GM18507 (cell line): ENCODE measurements at places on chromosomes 3 and 15.

- DNase-seq: no peak
Observed at GRCh38 chr3:177835008-177835407, 637.7 kb upstream of the TBL1XR1 start.

GRCh38 chr3:89180334-89180733 is 72.9 kb downstream of the EPHA3 start:
- DNase-seq: no peak

DNA sequence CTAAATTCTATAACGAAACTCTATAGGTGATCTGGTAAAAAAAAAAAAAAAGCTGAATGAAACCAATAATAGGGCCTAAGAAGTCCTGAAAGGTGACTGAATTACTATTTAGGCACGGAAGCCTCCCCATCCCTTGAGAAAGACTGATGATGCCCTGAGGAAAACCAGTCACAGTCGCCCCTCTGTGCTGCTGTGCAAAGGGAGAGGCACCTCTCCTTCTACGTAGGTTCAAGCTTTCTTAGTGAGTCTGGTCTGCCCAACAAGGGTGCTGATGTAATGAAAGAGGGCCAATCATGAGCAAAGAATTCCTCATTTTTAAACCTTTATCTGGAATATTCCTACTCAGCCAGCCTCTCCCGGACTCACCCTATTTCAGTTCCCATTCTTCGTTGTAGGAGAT is 11.9 kb downstream of the NPHP3 start:
- DNase-seq: no peak

DNA sequence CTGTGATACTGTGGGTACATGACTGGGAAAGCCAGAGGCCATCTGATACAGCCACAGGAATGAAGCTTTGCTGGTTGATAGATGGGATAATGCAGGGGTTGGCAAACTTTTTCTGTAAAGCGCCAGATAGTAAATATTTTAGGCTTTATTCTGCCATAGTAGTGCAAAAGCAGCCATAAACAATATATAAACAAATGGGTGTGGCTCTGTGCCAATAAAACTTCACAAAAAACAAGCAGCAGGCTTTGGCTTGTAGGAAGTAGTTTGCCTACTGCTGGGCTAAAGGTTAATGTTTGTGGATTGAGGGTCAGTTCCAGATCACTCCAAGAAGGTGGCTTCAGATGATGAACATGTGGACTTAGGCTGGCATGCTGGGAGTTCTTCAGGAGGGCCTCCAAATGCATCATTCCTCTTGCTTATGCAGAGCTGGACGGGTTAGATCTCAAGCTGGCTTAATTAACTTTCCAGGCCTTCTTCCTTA is 305.7 kb downstream of the RPLP1 start:
- DNase-seq: no peak

DNA sequence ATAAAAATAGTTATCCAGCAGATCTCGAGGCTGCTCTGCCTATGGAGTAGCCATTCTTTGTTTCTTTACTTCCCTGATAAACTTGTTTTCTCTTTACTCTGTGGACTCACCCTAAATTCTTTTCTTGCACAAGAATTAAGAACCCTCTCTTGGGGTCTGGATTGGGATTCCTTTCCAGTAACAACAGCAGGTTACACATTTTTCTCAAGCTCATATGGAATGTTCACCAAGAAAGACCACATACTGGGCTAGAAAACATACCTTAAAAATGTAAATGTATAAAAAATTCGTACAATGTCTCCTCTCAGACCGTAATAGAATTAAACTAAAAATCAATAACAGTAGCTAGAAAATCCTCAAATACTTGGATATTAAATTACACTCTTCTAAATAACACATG is 299.2 kb downstream of the CNTN3 start:
- no peak for DNase-seq

DNA sequence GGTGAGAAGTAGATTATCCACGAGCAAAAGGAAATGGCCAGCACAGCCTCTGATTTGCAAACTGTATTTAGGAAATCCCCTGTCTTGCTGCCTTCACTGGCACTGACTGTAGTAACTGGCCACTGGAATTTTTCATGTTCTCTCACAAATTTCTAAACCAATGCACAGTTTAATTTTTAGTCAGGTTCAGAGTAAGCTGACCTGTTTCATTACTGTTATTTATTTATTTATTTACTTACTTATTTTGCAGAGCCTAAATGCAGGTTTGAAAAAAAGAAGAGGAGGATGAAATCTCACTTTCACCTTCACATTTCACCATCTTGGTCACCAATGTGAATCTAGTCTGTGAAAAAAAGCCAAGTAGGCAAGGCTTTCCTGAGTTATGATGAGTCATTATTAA is 291.0 kb downstream of the PLOD2 start:
- DNase-seq: no peak

- DNase-seq: no peak
Observed at GRCh38 chr15:68449389-68449788, 17.4 kb upstream of the ITGA11 start.

DNA sequence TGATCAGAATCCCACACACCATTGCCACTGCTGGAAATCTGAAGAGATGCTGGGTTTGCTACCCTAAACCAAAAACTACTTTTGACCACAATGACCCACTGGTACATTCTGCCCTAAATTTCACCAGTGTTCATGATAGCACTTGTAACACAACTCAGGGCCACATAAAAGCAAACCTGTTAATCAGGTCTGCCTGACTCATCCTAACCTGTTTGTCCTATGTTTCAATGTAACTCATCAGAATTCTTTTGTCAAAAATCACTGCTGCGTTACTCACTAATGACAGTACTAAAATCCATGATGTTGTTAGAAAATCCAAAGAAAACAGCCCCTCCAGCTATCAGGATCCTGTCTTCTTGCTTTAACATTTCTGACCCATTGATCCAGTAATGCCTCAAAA is 55.6 kb upstream of the XCR1 start:
- DNase-seq: no peak

DNA sequence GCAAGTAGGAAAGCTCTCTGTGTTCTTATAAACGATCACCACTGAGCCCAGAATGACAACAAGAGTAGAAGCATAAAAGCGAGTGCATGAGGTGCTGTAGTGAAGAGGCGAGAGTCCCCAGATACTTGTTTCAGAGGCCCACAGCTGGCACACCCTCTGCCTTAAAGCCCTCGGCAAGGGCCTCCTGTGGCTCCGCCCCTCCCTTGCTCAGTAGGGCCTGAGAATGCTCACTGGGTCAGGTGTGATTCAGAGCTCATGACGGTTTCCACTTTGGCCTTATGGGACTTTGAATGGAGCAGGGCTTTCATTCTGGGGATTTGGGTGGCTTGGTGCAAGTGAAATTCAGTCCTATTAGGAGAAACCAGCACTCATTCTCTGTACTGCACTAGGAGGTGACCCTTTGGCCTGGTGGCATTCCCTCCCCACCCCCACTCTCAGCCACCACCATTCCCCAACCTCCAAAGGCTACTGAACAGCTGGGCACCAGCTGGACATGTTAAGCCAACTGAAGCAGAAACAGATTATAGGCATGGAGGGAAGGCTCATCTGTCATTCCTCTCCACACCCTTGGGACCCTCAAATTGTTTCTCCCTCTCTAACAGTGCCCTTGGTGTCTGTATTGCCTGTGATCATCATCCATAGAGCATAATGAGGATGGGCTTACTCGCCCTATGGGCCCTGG is 109.6 kb upstream of the CTDSPL start:
- no peak for DNase-seq

DNA sequence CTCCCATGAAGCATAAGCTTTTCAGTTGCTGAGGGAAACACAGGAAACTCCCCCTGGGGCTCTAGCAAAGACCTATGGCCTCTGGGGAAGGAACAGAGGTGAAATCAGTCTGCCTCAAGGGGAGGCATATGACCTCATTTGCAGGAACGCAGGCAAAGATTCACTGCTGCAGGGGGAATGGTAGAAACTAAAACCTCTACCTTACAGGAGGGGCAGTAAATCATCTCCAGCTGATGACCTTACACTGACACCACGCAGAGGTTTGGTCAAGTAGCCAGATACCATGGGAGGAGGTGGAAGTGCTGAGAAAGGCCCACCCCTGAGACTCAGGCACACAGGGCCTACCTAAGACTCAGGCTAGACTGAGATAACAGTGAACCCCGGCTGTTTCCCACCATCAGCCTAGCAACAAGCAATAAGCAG is 81.1 kb downstream of the RAD18 start:
- DNase-seq: no peak

- no peak for DNase-seq
Observed at GRCh38 chr3:170815340-170815739, 54.7 kb downstream of the RPL22L1 start.

DNA sequence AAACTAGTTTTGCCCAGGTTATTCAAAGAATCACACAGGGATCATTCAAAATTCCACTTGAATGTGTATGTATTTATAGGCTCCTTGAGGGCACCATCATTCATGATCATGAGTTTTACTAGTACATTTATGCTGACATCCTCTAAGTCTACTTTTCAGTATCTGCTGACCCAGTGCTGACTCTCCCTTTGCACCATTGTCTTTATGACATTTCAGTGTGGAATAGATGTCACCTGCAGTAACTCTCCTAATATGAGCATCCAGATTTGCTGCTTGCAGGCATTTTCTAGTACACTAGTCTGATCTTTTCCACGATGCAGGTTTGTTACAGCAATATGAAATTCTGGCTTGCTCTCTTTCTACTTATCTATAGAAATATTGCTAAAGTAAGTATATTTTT is 1603.5 kb downstream of the SI start:
- DNase-seq: no peak

DNA sequence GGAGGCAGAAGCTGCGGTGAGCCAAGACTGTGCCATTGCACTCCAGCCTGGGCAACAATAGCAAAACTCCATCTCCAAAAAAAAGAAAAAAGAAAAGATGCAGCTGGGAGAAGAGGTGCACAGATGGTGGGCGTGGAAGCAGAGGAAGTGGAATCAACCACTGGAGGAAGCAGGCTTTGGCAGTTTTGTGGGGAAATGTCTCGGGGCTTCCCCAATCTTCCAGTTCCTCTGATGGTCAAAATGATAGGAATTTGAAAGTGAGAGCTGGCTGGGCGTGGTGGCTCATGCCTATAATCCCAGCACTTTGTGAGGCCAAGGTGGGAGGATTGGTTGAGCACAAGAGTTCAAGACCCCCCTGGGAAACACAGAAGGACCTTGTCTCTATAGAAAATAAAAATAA is 48.1 kb upstream of the SMAD3 start:
- no peak for DNase-seq

GRCh38 chr3:38649500-38650247 is at the start of gene SCN5A:
Gene SCN5A (minus strand): TSS chr3:38649687. CDS start chr3:38633307, 16,380 bp downstream.
- DNase-seq: no peak

- no peak for DNase-seq
Observed at GRCh38 chr3:71849681-71850080, 64.7 kb upstream of the PROK2 start.

DNA sequence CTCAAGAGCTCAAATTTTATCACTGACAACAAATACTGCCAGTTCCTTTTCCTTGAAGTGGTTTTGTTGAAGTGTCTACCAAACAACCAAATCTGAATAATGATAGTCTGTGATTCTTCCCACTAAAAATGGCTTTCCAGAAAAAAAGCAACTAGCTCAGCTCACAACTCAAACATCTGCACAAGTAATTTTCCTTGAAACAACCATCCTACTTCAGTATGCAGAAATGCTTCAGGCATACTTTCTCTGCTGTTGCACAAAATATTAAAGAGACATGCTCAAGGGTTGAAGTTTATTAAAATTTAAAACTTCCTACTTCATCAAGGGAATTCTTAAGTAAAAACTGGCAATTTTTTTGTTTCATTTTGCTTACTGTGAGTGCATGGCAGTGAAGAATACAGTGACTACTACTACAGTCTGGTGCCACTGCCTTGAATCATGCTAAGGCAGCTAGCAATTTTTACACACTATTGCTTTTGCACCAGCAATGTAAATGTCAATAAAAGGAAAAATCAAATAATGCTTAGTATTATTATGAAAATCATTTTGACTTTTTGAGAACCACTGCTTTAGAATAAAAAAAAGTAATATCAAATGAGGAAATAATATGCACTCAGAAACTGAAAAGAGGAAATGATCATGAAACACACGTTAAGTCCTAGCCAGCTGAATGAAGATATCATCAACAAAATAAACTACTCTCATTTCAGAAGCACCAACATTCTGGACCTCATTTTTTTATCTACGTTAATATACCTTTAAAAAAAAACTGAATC is 33.6 kb downstream of the VPS13C start:
- no peak for DNase-seq

GRCh38 chr3:64763980-64764379 is 76.2 kb upstream of the ADAMTS9 start:
- no peak for DNase-seq
